ENCODE measurements at places on chromosomes 5 and 9.

DNA sequence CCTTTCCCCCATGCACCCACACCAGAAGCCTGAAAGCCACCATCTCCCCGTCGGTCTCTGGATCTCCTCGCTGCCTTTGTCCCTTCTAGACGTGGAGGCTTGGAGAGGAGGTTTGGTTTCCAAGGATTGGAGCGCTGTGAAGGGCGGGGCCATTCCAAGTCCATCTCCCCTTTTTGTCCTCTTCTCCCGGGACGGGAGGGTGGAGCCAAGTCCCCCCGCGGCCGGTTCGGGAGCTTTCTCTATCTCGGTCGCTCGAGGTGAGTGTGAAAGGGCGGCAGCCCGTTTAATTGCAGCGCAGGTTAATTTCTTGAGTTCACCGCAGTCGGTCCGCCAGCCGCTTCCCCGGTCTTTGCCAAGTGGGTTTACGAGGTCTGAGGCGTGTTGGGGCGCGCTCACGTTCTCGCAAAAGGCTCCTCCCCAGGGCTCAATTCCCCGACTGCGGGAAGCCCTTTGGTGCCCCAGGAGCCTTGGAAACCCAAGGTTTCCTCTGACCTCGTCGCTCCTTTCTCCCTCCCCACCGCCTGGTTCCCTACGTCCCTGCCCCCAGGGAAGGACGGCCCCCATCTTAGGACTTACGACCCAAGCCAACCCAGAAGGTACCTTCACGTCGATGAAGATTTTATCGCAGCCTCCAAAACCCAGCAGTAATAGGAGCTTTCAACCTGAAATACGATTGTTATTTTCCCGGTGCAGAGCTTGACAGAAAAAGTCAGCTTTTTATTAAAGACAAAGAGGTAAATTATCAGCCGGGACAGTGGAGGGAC lies 2.8 kb upstream of the ZNF462 start:
- DNase-seq = peak; percentile 30

DNA sequence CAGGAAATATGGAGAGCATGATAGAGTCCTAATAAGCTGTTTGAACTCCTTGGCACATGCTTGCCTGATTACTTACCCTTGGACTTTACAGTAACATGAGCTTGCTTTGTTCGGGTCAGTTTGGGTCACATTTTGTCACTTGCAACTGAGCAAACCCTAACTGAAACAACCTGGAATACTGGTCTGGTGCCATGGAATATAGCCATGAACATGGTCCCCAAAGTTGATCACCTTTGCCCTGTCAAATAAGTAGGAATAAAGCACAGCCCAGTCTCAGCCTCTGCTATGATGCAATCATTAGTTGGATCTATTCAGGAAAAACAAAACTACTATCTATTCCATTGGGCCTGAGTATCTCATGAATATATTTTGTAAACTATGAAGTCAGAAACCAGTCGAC lies 18.2 kb downstream of the CDO1 start:
- DNase-seq = no peak

GRCh38 chr5:9069650-9070049 lies 476.2 kb downstream of the SEMA5A start:
- DNase-seq = peak; percentile 64

- DNase-seq = no peak
Measured at GRCh38 chr5:9690751-9691150, 60.6 kb upstream of the TAS2R1 start.

GRCh38 chr9:131651599-131651998 lies 88.3 kb downstream of the RAPGEF1 start:
- DNase-seq = peak; percentile 30

- DNase-seq = no peak
Measured at GRCh38 chr9:94772144-94772543, 45.6 kb downstream of the AOPEP start.

- DNase-seq = no peak
Measured at GRCh38 chr5:1216211-1216917, 8.8 kb upstream of the SLC6A18 start.

DNA sequence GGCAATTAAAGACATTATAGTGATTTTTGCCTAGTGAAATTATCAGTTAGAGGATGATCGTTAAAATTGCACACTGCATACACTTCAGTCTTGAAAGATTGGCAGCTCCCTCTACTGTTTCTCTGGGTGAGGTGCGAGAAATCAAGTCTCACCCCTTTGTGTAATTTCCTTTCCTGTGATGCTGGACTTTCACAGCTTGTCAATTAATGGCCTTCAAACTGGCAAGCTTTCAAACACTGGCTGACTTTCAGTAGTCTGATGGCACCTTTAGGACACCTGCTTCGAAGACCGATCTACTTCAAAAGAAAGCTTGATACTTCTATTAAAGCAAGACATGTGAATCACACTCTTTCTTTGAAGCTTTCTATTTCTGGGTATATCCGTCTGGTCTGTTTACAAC lies 706.7 kb upstream of the PTPRD start:
- no peak for DNase-seq

Data from fibroblast of lung (primary cell).